ENCODE measurements at places on chromosomes 3 and 15.

- DNase-seq: no peak
Measured at GRCh38 chr3:31132132-31132769, 237.8 kb upstream of the GADL1 start.

DNA sequence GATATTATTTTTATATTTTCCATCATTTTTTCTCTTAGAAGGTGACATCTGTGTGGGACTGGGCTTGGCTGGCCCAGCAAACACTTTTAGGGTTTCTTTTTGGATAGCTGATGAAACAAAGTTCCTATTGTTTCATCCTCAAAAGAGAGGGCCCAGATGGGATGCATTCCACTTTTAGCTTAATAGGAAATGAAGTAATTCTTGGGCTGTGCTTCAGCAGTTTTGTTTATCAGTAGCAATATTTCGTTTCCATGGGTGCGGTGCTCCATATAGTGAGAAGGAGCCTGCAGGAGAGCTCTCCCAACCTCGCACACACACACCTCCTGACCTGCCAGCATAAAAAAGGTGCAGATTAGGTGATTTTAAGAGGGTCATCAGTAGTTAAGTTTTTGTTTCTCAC lies 147.5 kb downstream of the AKAP13 start:
- DNase-seq: no peak

- peak; percentile 46 for DNase-seq
Measured at GRCh38 chr3:85576091-85576690, 617.4 kb downstream of the CADM2 start.

GRCh38 chr3:144662729-144663128 lies 691.1 kb downstream of the DIPK2A start:
- DNase-seq: no peak

DNA sequence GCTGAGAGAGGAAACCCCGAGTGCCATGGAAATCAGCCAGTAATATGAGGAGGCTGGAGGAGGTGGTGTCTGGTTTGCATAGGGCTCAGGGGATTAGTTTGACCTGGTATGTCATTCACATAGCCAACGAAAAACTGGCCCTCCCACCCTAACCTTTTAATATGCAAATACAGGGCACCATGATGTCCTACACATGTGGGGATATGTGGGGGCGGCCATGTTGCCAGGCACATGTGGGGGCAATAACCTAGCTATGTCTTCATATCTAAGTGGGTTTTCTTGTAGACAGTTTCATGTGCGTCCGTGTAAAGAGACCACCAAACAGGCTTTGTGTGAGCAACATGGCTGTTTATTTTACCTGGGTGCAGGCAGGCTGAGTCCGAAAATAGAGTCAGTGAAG lies 110.1 kb downstream of the MOBP start:
- DNase-seq: no peak

DNA sequence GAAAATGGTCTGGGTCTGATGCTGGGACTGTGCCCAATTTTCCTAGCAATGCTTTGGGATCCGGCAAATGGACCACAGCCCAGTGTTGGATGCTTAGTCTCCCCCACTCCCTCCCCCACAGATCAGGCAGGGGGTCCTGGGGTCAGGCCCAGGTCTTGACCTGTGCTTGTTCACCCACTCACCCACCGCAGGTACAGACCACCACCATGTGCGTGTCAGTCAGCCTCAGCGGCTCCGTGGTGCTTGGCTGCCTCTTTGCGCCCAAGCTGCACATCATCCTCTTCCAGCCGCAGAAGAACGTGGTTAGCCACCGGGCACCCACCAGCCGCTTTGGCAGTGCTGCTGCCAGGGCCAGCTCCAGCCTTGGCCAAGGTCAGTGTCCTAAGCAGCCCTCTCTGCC lies 10.6 kb downstream of the GRM2 start:
- no peak for DNase-seq

GRCh38 chr3:187210545-187211327 lies 13.4 kb downstream of the RTP1 start:
- no peak for DNase-seq

Data from progenitor cell of endocrine pancreas (in vitro differentiated cells).